ENCODE measurements at places on chromosomes 1 and 21. TPM values are rescaled to one million over a fixed set of nuclear protein-coding genes. Genes with fewer than 3 reads are reported as not detected.

DNA sequence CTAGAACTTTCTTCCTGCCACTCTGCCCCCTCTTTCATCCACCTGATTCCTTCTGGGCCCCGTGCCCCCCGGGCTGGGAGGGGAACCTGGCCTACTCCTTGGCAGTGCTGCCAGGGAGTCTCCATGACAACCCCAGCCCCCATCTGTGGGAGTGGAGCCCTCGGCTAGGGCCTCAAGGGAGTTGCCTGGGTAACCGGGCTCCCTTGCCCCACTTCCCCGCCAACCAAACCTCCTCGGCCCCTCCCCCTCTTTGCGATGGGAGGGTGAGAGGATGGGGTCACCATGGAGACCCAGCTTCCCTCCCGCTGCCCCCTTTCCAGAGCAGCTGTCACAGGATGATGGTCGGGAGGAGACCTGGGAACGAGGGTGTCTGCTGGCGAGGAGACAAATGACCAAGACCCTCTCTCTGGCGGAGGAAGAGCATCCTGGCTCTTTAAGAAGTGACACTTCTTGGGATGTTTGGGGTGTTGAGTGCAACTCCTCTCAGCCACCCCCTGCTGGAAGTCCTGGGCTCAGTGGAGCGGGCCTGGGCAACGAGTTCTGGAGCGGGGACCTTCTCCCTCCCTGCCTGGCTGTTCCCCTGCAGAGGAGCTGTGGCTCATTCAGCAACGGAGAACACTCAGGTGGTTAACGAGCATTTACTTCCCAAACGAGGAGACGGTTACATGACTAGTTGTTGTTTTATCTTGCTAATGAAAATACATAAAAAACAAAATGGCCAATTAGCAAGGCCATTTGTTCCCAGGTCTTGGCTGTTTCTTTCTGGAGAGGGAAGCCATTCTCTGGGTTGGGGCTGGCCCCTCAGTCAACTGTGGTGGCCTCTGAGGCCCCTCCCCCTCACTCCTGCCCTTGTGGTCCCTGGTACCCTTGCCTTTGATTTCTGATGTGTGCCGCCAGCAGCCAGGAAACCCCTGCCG, 82.8 kb downstream of the UBIAD1 start:
- no peak for DNase-seq

- DNase-seq = peak; percentile 61
These were observed 3.7 kb upstream of the CCN1 start for GRCh38 chr1:85576642-85577418.

DNA sequence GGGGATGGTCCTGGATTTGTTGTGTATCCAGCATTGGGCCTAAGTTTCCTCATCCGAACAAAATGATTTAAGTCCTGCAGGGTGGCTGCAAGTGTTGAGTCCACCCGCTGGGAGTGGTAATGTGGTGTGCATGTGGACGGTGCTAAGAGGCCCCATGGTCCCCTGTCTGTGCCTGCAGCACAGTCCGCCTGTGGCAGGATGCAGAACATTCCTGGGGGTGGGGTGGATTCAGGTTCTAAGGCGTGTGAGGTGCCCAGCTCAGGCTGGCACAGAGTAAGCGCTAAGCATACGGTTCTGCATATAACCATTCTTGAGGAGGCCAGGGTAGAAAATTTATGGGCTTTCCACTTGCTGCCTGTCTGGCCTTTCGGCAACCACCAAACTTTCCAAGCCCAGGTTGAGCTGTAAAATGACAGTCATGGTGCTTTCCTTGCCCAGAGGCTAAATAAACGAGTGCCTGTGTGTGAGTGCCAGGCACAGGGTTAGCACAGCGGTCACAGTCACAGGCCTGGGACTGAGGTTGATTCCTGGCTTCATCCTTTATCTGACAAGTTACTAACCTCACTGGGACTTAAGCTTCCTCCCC, 30.7 kb downstream of the SLC2A1 start:
- DNase-seq = no peak

DNA sequence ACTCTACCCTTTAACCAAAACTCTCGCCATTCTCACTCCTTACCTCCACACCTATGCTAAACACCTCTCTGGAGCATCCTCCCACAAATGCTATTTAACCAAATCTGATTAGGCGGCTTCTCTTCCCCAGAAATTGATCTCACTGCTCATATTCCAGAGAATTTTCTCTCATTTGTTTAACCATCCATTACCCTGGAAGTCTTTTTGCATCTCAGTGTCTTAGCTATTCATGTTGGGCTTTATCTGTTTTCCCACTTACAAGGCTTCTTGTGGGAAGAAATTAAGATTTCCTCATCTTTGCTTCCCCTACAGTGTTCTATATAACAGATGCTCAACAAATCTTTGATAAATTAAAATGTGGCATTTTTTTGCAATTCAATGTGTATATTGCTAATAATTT, 45.5 kb downstream of the MYSM1 start:
- DNase-seq = no peak

GRCh38 chr1:40649592-40649930, 15.9 kb downstream of the RIMS3 start:
- no peak for DNase-seq

GRCh38 chr1:150513351-150513791, 2.2 kb upstream of the FALEC start:
- no peak for DNase-seq

GRCh38 chr1:156497743-156498431, 2.7 kb downstream of the MEF2D start:
- no peak for DNase-seq

DNA sequence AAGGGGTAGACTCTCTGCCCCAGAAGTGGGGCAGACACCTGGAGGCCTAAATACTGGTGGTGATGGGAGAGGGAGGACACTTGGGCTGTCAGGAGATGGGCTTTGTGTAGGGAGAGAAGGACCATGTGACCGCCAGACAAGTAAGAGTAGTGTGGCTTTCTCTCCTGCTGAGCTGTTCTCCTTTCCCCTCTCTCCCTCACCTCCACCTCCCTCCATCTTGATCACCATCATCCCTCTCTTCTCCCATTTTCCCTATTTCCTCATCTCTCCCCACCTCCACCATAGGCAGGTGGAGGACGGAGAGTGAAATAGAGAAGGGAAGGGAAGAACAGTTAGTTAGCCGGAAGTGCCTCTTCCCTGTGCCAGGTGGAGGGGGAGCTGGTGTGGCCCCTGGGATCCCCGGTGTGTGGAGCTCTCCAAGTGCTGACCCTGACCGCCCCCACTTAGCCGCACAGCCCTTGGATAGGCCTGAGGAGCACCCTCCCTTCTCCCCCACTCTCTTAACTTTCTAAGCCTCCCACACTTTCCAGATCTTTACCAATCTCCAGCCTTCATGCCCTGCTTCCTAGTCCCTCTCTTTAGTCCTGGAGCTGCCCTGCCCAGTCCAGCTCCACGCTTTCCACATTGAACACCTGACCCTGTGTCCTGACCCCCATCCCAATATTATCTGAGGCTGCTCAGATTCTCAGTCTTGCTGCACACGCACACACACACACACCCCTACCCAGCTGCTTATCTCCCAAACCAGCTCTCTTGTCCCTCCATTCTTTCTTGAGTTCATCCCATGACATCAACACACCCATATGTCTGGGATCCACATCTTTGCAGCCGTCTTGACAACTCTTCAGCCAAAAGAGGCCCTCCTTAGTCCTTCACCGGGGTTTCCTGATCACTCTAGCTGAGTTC, 1.5 kb downstream of the CELF3 start:
- no peak for DNase-seq

DNA sequence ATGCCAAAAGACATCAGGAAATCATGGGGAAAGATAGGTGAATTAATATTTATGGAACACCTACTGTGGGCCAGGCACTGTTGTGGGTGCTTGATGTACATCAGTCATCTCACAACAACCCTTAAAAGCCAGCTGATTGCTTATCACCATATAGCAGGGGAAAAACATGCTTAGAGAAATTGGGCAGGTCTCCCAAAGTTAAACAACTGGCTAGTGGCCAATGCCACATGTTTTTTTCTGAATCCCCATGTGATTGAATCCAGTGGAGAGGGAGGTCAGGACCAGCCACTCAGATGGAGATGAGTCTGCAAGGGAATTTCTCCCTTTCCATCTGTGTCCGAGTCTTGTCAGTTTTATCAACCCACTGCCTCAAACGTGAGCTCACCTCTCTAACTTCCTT, 33.5 kb downstream of the UTP25 start:
- DNase-seq = no peak

Gene MAEL
- total RNA-seq = 1.2 TPM

Gene KCNN3
- 2.4 TPM for total RNA-seq

Gene S100A8
- 7.3 TPM for total RNA-seq

Gene KANK4
- 1.2 TPM for total RNA-seq

Gene VHLL
- total RNA-seq = 0.82 TPM

Gene SLC2A5
- 0.82 TPM for total RNA-seq

Measured in frontal cortex (tissue), 4 donors.